ENCODE measurements at places on chromosomes 7 and 10. TPM values are rescaled to one million over a fixed set of nuclear protein-coding genes. Genes with fewer than 3 reads are reported as not detected.

- no peak for DNase-seq
- no peaks in the 10 kb centered on the region for H3K27me3 ChIP-seq
- no peak overlapping the region for H3K27ac ChIP-seq
- H3K36me3 ChIP-seq = no peaks in the 10 kb centered on the region
Measured at GRCh38 chr10:120715171-120715570, 136.0 kb upstream of the WDR11 start.

- no peaks in the 10 kb centered on the region for H3K27me3 ChIP-seq
- no peak overlapping the region for H3K4me3 ChIP-seq
- no peak overlapping the region for H3K27ac ChIP-seq
- H3K4me1 ChIP-seq = no peaks in the 10 kb centered on the region
- no peak for DNase-seq
Measured at GRCh38 chr7:88090671-88091070, 129.2 kb downstream of the SRI start.

DNA sequence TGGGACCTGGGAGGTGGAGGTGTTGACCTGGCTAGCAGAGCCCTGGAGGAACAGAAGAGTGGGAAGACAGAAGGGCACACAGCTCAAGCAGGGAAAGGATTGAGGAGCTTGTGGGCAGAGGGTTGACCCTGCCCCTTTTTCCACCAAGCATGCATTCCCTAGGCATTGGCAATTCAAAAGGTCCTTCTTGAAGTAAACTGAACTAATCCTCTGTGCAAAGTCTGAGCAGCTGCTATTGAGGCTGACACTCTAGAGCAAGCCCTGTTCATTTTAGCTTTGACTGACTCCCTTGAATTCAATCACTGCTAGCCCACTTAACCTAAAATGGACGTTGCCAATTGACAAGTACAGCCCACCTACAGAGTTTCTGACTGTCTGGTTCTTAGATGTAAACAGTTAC lies 116.5 kb upstream of the TNS3 start:
- H3K4me1 ChIP-seq = no peaks in the 10 kb centered on the region
- H3K27ac ChIP-seq = no peak overlapping the region
- no peak for DNase-seq
- H3K27me3 ChIP-seq = no peaks in the 10 kb centered on the region
- H3K4me3 ChIP-seq = no peak overlapping the region

GRCh38 chr10:69387500-69387899 lies 29.2 kb downstream of the TACR2 start:
- H3K27ac ChIP-seq = no peak overlapping the region
- DNase-seq = no peak
- H3K4me3 ChIP-seq = no peak overlapping the region
- no peaks in the 10 kb centered on the region for H3K27me3 ChIP-seq
- H3K4me1 ChIP-seq = peaks cover 5% of the 10 kb centered on the region
- H3K36me3 ChIP-seq = peaks cover 97% of the 10 kb centered on the region

GRCh38 chr7:120990468-120991118 lies 2.1 kb downstream of the CPED1 start:
- peaks cover 41% of the 10 kb centered on the region for H3K4me1 ChIP-seq
- DNase-seq = no peak
- H3K36me3 ChIP-seq = no peaks in the 10 kb centered on the region

DNA sequence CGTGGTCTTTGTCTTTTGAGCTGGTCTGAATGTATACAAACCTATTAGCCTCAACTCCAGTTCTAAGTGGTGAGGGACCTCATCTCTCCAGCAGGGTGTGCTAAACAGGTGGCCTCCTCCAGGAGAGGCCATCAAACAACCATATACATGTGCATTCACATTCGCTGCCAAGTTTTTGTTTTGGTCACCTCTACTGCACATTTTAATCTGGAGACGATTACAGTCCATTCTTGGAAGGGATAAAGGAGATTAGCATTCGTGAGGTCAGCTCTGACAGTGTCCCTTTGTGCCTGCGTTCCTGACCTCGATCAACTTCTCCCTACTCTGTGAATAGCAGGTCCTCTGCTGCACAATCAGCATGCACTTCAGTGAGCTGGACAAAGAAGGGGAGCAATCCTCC lies 60.8 kb downstream of the RHOBTB1 start:
- H3K27me3 ChIP-seq = no peaks in the 10 kb centered on the region
- no peaks in the 10 kb centered on the region for H3K4me1 ChIP-seq
- H3K4me3 ChIP-seq = no peak overlapping the region
- H3K27ac ChIP-seq = no peak overlapping the region

- H3K27ac ChIP-seq = no peak overlapping the region
- DNase-seq = no peak
- H3K27me3 ChIP-seq = no peaks in the 10 kb centered on the region
- no peaks in the 10 kb centered on the region for H3K36me3 ChIP-seq
Measured at GRCh38 chr7:135375908-135376699, 133.8 kb downstream of the CNOT4 start.

- H3K27me3 ChIP-seq = no peaks in the 10 kb centered on the region
- no peak overlapping the region for H3K27ac ChIP-seq
- DNase-seq = no peak
- no peak overlapping the region for H3K4me3 ChIP-seq
- no peaks in the 10 kb centered on the region for H3K36me3 ChIP-seq
- no peaks in the 10 kb centered on the region for H3K4me1 ChIP-seq
Measured at GRCh38 chr7:157980774-157981173, 606.8 kb downstream of the PTPRN2 start.

DNA sequence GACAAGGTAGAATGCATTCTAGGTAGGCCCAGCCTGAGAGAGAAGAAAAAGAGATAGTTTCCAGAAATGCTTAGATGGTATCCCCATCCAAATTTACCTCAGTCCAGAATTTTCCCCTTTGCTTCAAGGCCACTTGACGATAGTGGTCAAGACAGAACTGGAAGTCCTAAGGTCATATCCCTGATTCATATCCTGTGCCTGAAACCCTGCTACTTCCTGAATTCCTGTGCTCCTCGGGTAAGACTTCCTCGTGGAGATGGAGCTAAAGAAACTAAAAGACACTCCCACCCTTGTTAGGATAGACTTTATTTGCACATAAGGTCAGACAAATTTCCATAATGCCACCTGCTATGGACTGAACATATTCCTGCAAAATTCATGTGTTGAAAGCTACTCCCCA lies 175.9 kb downstream of the EVX1 start:
- no peak overlapping the region for H3K4me3 ChIP-seq
- no peak overlapping the region for H3K27ac ChIP-seq
- no peak for DNase-seq
- no peaks in the 10 kb centered on the region for H3K27me3 ChIP-seq
- no peaks in the 10 kb centered on the region for H3K4me1 ChIP-seq

GRCh38 chr10:34655286-34656170 lies 159.6 kb downstream of the PARD3 start:
- no peak for DNase-seq
- H3K4me1 ChIP-seq = peaks cover 5% of the 10 kb centered on the region
- no peak overlapping the region for H3K4me3 ChIP-seq
- H3K27ac ChIP-seq = no peak overlapping the region

DNA sequence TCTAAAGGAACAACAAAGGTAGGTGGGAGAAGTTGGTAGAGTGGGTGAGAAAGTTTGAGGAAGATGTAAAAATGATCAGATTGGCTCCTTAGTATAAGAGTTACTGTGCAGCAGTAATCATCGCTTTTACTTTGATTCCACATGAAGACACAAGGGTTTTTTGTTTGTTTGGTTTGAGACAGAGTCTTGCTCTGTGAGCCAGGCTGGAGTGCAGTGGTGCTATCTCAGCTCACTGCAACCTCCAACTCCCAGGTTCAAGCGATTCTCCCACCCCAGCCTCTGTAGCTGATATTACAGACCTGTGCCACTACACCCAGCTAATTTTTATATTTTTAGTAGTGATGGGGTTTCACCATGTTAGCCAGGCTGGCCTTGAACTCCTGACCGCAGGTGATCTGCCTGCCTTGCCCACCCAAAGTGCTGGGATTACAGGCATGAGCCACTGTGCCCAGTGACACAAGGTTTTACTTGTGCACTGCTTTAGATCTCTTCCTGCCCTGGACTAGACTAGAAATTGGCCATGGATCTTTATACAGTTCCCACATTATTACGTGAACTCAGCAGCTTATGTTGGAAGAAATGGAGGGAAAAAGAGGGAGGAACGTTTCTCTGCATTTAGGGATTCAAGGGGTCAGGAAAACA lies 10.7 kb downstream of the LUC7L2 start:
- no peak for DNase-seq
- no peak overlapping the region for H3K4me3 ChIP-seq
- peaks cover 24% of the 10 kb centered on the region for H3K36me3 ChIP-seq
- peaks cover 59% of the 10 kb centered on the region for H3K4me1 ChIP-seq
- H3K27me3 ChIP-seq = no peaks in the 10 kb centered on the region

- DNase-seq = no peak
- no peaks in the 10 kb centered on the region for H3K27me3 ChIP-seq
Measured at GRCh38 chr7:18835001-18835690, 282.3 kb downstream of the TWIST1 start.

The DNAJC1 gene
- total RNA-seq = 32.5 TPM

The HSPA12A gene
- total RNA-seq = 8.8 TPM

The C10orf143 gene
- 3.7 TPM for total RNA-seq

The LIPM gene
- not detected for total RNA-seq

The ADGRA1 gene
- 0.38 TPM for total RNA-seq

The ADAM22 gene
- 2.7 TPM for total RNA-seq

The PBLD gene
- total RNA-seq = 2.6 TPM

The MEST gene
- 34.7 TPM for total RNA-seq

The ADAM8 gene
- total RNA-seq = 18.7 TPM

The HDAC9 gene
- 14.3 TPM for total RNA-seq

The PRKAR2B gene
- 10.3 TPM for total RNA-seq

All from lower lobe of right lung (tissue), 2 donors.